ENCODE measurements at places on chromosomes 7 and 10.

DNA sequence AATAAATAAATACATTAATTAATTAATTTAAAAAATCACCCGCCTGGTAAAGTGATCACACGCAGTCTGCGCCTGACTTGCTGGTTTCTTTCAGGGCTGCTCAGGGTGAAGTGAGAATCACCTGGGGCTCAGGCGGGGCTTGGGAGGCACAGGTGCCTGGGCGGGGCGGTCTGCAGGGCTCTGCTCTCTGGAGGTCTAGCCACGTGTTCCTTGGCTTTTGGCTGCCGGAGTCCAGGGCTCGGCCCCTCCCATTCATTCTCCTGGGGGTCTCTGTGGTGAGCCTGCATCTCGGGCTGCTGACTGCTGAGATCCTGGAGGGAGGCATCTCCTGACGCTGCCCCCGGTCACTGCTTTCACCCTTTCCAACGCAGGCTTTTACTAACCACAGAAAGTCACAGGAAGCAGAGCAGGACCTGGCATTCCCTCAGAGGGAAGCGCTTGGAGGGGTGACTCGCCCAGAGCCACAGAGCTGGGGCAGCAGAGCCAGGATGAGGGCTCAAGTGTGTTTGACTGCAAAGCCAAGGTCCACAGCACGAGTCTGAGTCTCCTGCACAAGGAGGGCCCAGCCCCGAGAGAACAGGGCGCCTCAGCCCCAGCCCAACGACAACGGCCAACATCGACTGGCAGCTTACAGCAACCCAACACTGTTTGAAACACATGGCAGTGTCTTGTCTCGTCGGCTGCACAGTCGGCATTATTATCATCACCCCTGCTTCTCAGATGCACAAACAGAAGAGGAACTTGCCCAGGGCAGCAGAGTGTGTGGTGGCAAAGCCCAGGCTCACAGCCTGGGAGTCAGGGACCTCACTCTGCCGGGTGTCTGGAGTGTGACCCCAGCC is 22.4 kb upstream of the MNX1 start:
- peaks cover 35% of the 10 kb centered on the region for H3K27me3 ChIP-seq
- no peak overlapping the region for H3K4me3 ChIP-seq
- no peaks in the 10 kb centered on the region for H3K36me3 ChIP-seq
- H3K4me1 ChIP-seq, result peaks cover 8% of the 10 kb centered on the region
- no peak for DNase-seq

DNA sequence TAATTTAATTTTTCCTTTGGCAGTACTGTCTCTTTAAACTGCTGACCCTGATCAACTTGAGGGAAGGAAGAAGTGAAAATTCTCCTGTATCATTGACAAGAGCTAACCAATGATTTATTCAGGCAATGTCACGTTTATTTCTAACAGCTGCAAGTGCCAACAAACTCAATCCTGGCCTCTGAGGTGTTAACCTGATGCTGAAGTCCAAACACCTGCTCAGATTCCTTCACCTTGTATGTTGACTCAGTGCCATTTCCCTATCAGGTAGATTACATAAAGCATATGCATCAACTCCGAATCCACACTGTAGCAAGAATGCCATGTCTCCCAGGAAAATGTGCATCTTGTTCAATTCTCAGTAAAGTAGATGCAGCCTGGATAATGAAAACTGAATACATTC is 820.0 kb downstream of the XPNPEP1 start:
- no peak overlapping the region for H3K4me3 ChIP-seq
- H3K36me3 ChIP-seq, result no peaks in the 10 kb centered on the region
- no peak overlapping the region for H3K27ac ChIP-seq
- no peaks in the 10 kb centered on the region for H3K27me3 ChIP-seq
- DNase-seq, result no peak
- no peaks in the 10 kb centered on the region for H3K4me1 ChIP-seq

DNA sequence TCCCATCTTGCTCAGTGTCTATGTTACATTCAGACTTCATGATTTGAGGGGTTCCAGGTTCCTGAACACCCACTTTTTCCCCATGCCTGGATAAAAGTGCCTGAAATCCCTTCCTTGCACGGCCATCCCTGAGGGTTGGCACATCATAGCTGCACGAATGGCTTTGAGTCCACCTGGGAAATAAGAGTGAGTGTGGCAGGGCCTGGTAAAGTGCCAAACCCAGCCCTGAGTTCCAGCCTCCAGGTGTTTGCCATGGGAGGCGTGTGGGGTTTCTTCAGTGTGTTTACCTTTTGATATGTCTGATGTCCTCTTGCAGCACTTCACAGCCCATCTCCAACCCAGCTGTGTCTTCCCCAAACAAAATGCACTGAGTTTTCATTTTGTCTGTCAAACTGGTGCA is 145.7 kb downstream of the PAXIP1 start:
- no peak for DNase-seq
- no peaks in the 10 kb centered on the region for H3K36me3 ChIP-seq
- H3K4me1 ChIP-seq, result no peaks in the 10 kb centered on the region
- H3K27me3 ChIP-seq, result peaks cover 2% of the 10 kb centered on the region
- H3K27ac ChIP-seq, result no peak overlapping the region
- no peak overlapping the region for H3K4me3 ChIP-seq

GRCh38 chr10:130739016-130739756 is 572.3 kb downstream of the TCERG1L start:
- H3K4me1 ChIP-seq, result no peaks in the 10 kb centered on the region
- no peak overlapping the region for H3K27ac ChIP-seq
- H3K36me3 ChIP-seq, result no peaks in the 10 kb centered on the region
- H3K27me3 ChIP-seq, result no peaks in the 10 kb centered on the region
- DNase-seq, result no peak
- H3K4me3 ChIP-seq, result no peak overlapping the region

DNA sequence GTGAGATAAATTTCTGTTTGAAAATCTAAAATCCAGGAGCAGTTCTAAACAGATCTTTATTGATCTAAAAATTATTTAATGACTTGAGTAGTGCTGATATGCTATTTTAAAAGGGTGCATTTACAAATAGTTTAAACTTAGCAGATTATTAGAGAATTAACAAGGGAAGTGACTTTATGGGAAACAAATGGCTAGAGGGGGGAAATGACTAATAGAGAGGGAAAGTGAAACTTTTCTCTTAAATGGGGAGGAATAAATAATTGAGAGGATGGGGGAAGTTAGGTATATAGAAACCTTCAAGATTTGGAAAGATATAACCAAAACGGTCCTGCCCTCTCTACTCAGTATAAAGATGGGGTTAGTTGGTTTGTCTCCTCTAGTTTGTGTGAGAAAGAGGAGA is 90.1 kb upstream of the ARMC3 start:
- peaks cover 3% of the 10 kb centered on the region for H3K4me1 ChIP-seq
- no peaks in the 10 kb centered on the region for H3K27me3 ChIP-seq
- H3K4me3 ChIP-seq, result no peak overlapping the region
- H3K27ac ChIP-seq, result no peak overlapping the region
- no peak for DNase-seq

- DNase-seq, result no peak
- peaks cover 5% of the 10 kb centered on the region for H3K27me3 ChIP-seq
- H3K4me3 ChIP-seq, result no peak overlapping the region
- no peaks in the 10 kb centered on the region for H3K4me1 ChIP-seq
Measured at GRCh38 chr7:148362541-148362940, 228.0 kb upstream of the C7orf33 start.

DNA sequence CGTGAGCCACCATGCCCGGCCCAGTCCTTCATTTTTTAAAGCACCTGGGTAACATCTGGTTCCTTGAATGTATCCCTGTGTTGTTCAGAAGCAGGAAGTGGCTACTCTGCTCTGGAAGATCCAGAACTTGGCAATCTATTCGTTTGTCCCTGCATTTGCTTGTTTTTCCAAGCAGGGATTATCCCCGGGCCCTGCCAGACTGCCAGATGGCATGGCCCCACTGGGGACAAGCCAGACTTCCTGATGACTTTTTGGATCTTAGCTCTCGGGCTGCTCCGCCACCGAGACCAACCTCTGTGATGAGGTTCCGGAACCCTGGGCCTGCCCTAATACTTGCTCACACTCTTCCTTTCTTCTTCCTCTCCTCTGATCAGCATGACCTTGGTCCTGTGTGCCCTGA is 496.7 kb downstream of the TYW1 start:
- H3K4me3 ChIP-seq, result no peak overlapping the region
- no peak overlapping the region for H3K27ac ChIP-seq
- DNase-seq, result no peak
- H3K27me3 ChIP-seq, result no peaks in the 10 kb centered on the region
- H3K36me3 ChIP-seq, result no peaks in the 10 kb centered on the region
- H3K4me1 ChIP-seq, result no peaks in the 10 kb centered on the region

- H3K27ac ChIP-seq, result no peak overlapping the region
- H3K4me3 ChIP-seq, result no peak overlapping the region
- DNase-seq, result no peak
- H3K4me1 ChIP-seq, result no peaks in the 10 kb centered on the region
Measured at GRCh38 chr7:95658676-95659075, 62.4 kb upstream of the PDK4 start.

DNA sequence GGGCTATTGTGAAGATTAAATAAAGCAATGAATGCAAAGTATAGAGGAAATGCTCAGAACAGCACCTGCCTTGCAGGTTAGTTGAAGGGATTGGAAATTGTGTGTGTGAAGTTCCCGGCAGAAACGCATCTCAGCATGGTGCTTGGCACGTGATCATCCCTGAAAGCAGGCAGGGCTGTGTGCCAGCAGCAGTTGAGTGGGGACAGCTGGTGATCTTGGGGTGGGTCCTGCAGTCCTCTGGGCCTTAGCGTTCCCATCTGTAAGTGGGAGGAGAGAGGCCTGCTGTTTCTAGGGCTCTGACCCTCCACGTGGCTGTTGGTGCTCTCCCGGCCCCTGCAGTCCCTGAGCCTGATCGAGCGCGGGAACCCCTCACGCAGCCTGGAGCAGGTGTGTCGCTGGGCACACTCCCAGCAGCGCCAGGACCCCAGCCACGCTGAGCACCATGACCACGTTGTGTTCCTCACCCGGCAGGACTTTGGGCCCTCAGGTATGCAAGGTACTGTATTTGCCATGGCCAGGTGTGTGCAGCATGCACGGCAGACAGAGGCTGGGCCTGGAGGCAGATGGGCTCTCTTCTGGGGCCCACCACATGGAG is 55.3 kb downstream of the TBATA start:
- H3K36me3 ChIP-seq, result no peaks in the 10 kb centered on the region
- no peak overlapping the region for H3K4me3 ChIP-seq
- peaks cover 2% of the 10 kb centered on the region for H3K4me1 ChIP-seq
- DNase-seq, result no peak

GRCh38 chr7:5203183-5203537 is 13.1 kb downstream of the WIPI2 start:
- H3K27me3 ChIP-seq, result no peaks in the 10 kb centered on the region
- no peak for DNase-seq

DNA sequence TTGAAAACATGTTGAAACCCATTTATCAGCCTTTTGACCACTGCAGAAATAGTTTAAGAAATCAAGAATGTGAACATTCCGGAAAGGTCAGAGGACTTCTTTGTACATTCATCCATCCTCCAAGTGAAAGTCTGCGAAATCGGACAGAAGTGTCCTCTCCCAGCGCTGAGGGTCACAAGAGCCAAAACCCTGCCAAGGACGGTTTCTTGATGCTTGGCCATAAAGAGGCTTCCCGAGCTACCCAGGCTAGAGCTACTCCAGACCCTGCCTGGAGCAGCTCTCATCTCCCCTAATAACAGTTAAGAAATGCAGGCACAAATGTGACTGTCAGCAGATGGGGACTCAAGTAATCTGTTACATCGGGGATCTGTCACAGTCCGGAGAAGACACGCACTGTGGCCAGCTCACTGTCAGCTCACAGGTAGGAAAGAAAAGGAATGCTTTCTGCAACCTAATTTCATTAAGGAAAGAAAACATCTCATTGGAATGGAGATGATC is 4.5 kb upstream of the CYTH3 start:
- H3K4me1 ChIP-seq, result peaks cover 3% of the 10 kb centered on the region
- H3K4me3 ChIP-seq, result no peak overlapping the region

DNA sequence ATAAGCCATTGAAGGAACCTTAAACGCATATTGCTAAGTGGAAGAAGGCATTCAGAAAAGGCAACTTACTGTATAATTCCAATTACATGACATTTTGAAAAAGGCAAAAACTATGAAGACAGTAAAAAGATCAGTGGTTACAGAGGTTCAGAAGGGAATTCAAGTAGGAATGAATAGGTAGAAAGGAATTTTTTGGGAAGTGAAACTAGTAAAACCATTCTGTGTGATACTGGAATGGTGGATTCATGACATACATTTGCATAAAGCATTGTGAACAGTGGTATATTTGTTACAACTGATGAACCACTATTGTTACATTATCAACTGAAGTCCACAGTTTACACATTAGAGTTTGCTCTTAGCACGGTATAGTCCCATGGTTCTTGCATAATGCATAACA is 114.2 kb upstream of the GPR22 start:
- H3K27me3 ChIP-seq, result no peaks in the 10 kb centered on the region
- no peak overlapping the region for H3K27ac ChIP-seq
- H3K4me3 ChIP-seq, result no peak overlapping the region
- peaks cover 20% of the 10 kb centered on the region for H3K36me3 ChIP-seq

- H3K4me1 ChIP-seq, result peaks cover 23% of the 10 kb centered on the region
- H3K27ac ChIP-seq, result no peak overlapping the region
- peaks cover 2% of the 10 kb centered on the region for H3K27me3 ChIP-seq
- no peaks in the 10 kb centered on the region for H3K36me3 ChIP-seq
Measured at GRCh38 chr10:133471300-133472109, 17.8 kb downstream of the SCART1 start.

DNA sequence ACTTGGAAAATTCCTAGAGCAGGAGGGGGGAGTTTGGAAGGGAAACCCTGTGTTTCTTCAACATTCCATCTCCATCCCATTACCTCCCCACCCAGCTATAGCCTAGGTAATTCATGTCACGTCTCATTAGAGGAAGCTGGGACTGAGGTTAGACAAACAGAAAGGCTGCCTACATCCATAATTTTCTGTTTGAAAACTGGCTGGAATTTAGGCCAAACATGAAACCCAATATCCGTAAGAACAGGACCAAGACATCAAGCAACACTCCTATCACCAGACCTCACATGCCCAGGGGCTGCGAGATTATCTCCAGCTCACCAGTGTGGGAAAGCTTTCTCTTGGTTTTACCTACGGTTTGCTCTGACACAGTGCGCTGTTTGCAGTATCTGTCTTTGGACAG is 316.3 kb downstream of the FRMD4A start:
- H3K4me1 ChIP-seq, result peaks cover 15% of the 10 kb centered on the region
- peaks cover 12% of the 10 kb centered on the region for H3K27me3 ChIP-seq
- no peak for DNase-seq
- H3K36me3 ChIP-seq, result no peaks in the 10 kb centered on the region
- H3K27ac ChIP-seq, result no peak overlapping the region

GRCh38 chr7:27942711-27943110 is 202.7 kb downstream of the TAX1BP1 start:
- no peak for DNase-seq
- H3K4me3 ChIP-seq, result no peak overlapping the region
- peaks cover 2% of the 10 kb centered on the region for H3K36me3 ChIP-seq
- H3K4me1 ChIP-seq, result no peaks in the 10 kb centered on the region

- DNase-seq, result no peak
- no peaks in the 10 kb centered on the region for H3K4me1 ChIP-seq
- no peak overlapping the region for H3K27ac ChIP-seq
Measured at GRCh38 chr7:72098807-72099580, 313.1 kb downstream of the CALN1 start.

- no peaks in the 10 kb centered on the region for H3K27me3 ChIP-seq
- H3K36me3 ChIP-seq, result no peaks in the 10 kb centered on the region
- no peaks in the 10 kb centered on the region for H3K4me1 ChIP-seq
- no peak overlapping the region for H3K4me3 ChIP-seq
- DNase-seq, result no peak
- H3K27ac ChIP-seq, result no peak overlapping the region
Measured at GRCh38 chr7:46754140-46754720, 827.7 kb downstream of the TNS3 start.

All from activated naive CD8-positive, alpha-beta T cell treated with anti-CD3 and anti-CD28 coated beads, Interleukin-2, amount 10 ng/mL, durations not matched to agents 7 days and 5 days (primary cell).